NCI-H1105 (cell line): ENCODE measurements at places on chromosomes 5 and 9.

DNA sequence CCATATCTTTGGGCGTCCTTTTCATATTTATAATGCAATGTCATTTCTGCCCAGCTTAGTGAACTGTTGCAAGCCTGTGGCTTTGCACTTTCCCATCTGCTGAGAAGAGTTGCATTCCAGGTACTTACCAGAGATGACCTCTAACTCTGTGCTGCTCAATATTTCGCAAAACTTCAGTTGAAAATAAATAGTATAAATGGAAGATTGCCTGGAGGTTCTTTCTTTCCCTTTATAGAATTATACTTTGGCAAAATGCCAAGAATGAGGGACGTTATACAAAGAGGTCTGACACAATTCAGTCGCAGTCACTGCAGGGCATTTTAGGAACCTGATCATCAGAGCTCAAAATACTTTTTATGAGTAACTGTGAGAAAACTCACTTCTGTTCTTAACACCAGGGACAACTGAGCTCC, 18.9 kb upstream of the VLDLR start:
- DNase-seq, result peak; percentile 31

DNA sequence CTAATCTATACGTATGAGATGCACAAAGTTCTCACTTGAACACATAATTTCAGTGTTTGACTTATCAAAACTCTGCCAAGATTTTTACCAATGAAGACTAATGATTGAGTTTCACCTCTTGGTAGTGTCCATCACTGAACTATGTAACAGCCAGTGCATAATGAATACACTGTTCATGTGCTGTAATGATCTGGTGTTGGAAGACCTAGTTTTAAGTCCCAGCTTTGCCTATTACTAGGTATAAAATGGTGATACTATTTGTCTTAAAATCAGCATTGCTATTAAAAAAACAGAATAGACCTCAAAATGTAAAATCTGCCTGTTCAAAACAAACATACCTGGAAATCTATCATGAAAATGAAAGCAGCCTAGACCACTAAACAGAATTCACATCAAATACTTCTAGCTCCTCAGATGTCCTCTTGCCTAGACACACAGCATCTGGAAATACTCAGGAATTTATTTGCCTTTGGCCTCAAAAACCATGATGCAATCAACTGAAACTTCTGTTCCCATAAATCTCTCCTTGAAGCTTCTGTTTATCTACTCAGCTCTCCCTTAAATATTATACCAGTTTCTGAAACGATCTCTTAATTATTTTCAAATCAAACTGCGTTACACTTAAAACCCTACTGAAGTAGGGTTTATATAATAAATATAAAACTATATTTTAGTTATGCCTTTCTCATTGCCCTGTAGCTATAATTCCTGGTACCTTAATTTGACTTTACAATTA, 38.1 kb downstream of the MRPS27 start:
- no peak for DNase-seq

GRCh38 chr9:110538647-110539041, 40.9 kb downstream of the SVEP1 start:
- no peak for DNase-seq

DNA sequence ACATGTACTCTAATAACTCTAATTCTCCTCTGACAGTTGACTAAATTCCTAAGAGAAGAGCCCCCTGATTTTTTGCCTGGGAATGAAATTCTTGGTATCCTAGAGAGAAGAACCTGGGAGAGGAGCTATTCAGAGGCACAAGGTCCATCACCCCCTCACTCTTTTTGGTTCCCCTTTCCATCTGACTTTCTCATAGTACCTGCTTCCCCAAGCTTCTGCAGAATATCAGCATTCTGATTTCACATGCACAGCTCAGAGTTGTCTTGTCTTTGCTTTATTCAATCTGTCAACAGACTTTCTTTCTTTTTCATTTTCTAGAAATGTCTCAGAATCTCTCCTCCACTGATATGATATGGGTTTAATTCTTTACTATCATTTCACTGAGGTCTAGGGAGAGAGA, 141.5 kb upstream of the FBXL17 start:
- DNase-seq, result no peak

GRCh38 chr5:1933364-1934055, 50.8 kb upstream of the IRX4 start:
- no peak for DNase-seq

- DNase-seq, result no peak
Measured at GRCh38 chr9:134243778-134244467, 79.6 kb upstream of the RNU6ATAC start.

DNA sequence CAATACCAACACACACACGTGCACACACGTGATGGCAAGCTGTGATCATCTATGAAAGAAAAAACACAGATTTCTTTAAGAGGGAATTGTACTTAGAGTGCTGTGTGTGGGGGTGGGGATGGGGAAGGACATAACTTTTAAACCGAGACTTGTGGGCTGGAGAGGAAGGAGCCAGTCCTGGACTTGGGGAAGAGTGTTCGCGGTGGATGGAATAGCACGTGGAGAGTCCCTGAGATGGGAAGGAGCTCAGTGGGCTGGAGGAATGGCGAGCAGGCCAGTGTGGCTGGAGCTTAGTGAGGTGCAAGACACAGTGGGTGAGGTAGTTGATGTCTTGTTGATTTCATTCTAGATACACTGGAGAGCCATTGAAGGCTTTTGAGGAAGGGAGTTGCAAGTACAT, 78.5 kb downstream of the RGS3 start:
- DNase-seq, result no peak

GRCh38 chr9:26077860-26078259, 399.6 kb upstream of the TUSC1 start:
- DNase-seq, result no peak

GRCh38 chr5:162325143-162325727, 257.7 kb downstream of the GABRG2 start:
- DNase-seq, result no peak

- no peak for DNase-seq
Measured at GRCh38 chr5:76801159-76801802, 17.5 kb upstream of the F2RL1 start.

DNA sequence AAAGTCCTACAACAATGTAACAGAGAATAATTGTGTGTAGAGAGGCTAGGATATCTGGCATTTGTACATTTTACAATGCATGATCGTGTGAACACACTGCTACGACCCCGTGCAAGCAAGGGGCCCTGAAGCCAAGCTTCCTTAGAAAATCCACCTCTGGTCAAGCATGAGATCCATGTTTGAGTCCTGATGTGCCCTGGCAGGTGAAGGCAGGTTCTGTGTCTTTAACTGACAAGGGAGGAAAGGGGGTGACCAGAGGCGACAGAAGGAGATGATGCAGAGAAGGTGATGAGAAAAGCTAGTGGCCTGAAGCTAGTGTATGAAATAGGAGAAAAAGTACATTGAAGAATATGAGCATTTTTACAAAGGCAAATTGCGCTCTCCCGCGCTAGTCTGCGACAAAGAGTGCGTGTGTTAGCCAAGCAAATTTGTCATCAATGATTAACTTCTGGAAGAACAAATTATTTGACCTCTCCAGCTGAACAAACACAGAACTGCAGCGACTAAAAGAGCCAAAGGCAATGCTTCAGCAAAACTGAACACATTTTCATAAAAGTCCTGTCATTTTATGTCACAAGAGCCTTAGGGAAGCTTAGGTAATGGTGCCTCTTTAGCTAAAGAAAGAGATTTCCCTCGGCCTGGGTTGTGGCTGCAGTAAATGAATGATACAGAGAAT, 101.7 kb upstream of the DAPK1 start:
- DNase-seq, result peak; percentile 18

DNA sequence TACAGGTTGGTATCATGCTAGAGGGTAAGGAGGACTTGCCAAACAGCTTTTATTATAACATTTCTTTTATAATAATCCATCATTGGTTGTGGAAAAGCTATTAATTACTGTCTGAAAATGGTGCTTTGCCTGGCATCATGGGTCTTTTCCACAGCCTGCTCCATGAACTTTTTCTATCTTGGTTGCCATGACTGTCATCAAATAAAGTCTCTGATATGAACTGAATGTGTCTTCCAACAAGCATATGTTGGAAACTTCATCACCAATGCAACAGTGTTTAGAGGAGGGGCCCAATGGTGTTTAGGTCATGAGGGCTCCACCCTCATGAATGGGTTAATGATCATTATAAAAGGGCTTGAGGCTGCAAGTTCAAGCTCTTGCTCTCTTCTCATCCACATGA, 81.0 kb downstream of the FREM1 start:
- no peak for DNase-seq

- no peak for DNase-seq
Measured at GRCh38 chr5:93421468-93421867, 159.6 kb downstream of the NR2F1-AS1 start.

GRCh38 chr9:89528540-89528939, 30.6 kb upstream of the SEMA4D start:
- DNase-seq, result no peak

GRCh38 chr5:34415559-34416198, 240.4 kb upstream of the RAI14 start:
- DNase-seq, result no peak

DNA sequence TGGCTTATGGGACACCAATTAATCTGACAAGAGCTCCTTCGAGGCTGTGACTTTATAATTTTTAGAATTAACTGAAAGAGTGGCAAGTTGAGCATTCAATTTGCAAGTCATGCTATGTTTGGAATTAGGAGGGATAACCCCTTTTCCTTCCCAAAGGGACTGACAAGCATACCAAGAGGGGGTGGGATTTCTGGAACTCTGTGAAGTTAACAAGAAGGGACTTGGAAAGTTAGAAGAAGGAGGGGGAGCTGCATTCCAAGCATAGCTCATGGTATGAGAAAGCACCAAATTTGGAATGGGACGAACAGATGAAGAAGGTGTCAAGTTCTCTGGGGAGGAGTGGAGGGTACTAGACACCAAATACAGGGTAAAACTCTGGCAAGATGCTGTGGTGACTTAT, 8.9 kb upstream of the PALM2AKAP2 start:
- no peak for DNase-seq

DNA sequence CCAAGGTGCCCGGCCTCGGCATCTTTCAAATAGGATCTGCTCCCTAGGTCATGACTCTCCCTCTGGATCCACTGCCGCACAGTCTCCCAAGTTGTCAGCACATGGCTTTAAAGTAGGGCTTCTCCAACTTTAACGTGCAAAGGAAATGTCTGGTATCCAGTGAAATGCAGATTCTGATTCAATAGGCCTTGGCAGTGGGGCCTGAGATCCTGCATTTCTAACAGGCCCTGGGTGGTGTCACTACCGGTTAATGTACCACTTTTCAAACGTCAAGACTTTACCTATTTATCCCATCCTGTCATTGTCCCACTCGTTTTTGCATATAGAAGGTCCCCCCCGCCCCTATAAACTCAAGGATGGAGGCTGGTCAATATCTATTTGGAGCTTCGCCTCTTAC, 137.6 kb upstream of the ZNF618 start:
- DNase-seq, result no peak

- no peak for DNase-seq
Measured at GRCh38 chr9:113356686-113357292, 7.4 kb downstream of the BSPRY start.

DNA sequence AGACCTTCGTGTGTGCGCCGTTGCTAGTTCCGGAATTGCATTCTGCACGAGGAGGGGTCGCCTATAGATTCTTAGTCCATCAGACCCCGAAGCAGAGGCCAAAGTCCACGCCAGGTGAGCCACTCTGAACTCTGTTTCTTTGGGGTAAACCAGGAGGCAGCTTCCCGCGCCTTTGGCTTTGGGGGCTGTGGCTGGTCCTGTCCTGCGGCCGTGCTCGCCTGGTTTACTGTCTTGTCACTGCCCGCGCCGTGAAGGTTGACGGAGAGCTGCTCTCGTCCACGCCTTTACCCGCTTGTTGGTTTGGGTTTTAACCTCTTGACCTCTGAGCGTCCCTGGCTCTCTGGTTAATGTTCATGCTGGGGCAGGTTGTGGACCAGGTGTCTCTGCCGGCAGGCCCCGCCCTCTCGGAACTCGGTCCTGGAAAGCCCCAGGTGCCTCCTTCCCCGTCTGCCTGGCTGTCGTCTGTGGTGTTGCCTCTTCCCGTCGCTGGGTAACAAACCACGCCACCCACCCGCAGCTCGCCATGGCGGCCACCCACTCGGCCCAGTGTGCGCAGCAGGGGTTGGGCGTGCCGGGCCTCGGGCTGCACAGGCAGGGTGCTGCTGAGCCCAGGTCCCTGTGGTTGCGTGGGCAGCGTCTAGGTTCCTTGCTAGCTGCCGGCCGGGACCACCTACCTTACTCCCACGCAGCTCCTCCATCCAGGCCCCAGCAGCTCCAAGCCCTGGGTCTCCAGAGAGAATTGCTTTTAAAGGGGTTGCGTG, 44.6 kb upstream of the CACNA1B start:
- no peak for DNase-seq

GRCh38 chr9:70580606-70581195, 166.2 kb upstream of the KLF9 start:
- no peak for DNase-seq

- no peak for DNase-seq
Measured at GRCh38 chr5:122435761-122436160, 123.7 kb downstream of the SNCAIP start.

DNA sequence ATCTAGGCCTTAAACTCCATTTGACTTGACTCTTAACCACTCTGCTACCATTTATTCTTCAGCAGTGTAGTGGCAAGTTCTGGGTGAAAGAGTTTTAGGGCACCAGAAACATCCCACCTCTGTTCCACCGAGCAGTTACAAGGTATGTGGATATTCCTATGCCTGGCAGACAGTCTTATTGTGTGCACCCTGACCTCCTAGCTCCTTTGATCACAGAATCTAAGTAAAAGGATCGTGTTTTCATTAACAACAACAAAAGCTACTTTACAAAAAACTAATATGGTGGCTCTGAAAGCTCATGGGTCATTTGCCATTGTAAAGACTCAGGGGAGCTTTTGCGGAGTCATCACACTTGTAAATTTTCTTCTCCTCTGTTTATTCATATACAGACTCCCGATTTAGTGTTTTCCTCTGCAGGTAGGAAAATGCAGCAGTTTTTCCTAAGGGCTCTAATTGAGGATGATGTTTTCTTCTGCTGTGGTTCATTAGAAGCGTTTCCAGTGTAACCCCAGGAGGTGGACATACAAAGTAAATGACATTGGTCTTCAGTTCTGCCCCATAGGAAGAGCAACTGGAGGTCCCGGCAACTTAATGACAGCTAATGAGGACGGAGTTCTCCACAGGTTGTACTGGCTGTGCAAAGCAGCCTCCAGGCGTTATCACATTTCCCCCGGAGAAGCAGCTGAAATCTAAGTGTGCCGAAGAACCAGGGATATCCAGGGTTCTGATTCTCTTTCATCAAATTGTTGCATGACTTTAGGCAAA, 78.2 kb downstream of the ATP10B start:
- DNase-seq, result no peak

DNA sequence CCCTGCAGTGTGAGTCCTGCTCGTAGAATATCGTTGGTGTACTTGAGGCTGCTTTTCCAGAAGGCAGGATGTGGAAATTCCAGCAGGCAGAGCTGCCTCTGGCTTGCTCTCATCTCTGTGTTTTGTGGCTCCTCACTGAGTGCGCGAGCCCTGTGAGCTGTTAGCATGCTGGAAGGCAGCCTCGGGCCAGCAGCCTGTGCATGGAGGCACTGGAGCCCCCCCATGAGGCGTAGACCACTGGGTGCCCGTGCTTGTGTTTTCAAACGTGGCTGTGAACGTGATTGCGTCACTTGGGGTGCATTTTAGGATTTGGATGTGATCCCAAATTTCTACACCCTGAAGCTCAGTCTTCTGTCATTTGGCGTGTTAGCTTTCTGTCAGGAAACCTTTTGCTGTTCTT, 3.2 kb downstream of the WDR5 start:
- DNase-seq, result no peak

GRCh38 chr5:77758141-77758938, 17.8 kb downstream of the TBCA start:
- no peak for DNase-seq

GRCh38 chr9:12403721-12404120, 289.5 kb upstream of the TYRP1 start:
- DNase-seq, result no peak
